ENCODE measurements at places on chromosomes 4 and X.

DNA sequence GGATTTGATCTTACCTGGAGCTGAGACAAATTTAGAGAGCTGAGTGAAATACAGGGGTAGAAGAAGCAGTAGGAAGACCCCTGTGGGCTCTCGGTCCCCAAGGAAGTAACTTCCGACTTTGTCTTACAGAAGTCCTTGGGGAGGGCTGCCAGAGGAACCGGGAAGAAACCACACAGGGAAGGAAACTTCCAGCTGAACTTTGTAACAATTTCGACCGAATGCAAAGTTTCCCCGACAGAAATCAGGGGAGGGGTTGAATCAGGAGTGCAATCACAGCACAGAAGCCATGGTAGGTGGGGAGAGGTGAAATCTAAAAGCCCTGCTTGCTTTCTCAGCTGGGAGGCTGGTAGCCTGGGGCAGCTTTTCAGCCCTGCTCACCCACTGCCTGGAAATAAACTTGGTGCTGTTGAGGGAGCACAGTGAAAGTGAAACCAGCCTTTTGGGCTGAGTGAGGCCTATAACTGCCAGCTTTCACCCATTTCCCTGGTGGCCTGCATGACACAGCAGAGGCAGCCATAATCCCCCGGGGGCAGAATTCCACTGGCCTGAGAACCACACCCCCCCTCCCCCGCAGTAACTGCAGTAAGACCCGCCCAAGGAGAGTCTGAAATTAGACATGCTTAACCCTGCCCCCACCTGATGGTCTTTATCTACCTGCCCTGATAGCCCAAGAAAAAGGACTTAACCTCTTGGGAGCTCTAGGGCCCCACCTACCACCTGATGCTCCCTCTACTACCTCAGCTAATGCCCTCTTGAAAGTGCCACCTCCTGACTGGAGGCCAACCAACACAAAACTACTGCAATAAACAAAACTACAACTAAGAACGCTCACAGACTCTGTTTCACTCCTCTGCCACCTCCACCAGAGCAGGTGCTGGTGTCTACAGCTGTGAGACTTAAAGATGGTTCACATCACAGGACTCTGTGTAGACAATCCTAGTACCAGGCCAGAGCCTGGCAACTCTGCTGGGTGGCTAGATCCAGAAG lies 248.2 kb downstream of the PARM1 start:
- DNase-seq: no peak

- no peak for DNase-seq
Measured at GRCh38 chr4:85736571-85736970, 261.6 kb downstream of the ARHGAP24 start.

DNA sequence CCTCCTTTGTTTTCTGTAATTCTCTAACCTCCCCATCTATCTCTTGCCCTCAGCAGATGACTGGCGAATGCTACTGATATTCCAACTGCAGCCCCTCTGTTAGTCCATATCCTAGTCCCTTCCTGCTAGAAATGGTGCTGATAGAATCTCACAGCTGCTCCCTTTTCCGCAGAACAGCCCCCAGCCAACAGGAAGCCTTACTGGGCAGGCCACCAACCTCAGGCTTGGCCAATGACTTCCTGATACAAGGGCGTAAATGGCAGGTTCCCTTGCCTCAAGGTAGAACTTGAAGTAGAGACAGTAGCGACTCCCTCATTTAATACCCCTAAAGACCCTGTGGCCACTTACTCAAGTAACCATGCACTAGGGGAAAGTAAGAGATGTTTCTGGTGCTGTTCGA lies 26.7 kb upstream of the SLC2A9 start:
- DNase-seq: no peak

DNA sequence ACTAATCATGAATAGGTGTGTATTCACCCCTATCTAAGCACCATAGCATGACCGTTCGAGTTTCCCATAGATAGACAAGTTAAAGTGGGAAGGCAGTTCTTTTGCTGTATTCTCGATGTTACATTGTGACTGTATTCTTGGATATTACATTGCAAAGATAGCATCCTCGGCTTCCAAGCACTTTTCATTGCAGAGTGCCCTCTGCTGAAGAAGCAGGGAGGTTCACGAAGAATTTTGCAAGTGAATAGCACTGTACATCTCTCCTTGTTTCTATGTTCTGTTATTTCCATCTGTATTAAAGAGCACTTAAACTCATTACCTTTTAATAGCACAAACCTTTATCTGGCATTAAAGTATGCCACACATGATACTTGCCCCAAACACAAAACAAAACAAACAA lies 426.7 kb upstream of the ARX start:
- no peak for DNase-seq

GRCh38 chr4:70269674-70270073 lies 27.3 kb downstream of the CSN3 start:
- DNase-seq: no peak

GRCh38 chr4:163666332-163666873 lies 171.9 kb downstream of the TMA16 start:
- no peak for DNase-seq
